ENCODE measurements at places on chromosomes 12 and 14.
A peak's percentile ranks its signal among the peaks of the same experiment; 100 is the strongest.

GRCh38 chr14:39615352-39615751 lies 183.1 kb upstream of the FBXO33 start:
- no peak for DNase-seq

GRCh38 chr14:105046891-105047282 lies 18.3 kb downstream of the GPR132 start:
- no peak for DNase-seq

DNA sequence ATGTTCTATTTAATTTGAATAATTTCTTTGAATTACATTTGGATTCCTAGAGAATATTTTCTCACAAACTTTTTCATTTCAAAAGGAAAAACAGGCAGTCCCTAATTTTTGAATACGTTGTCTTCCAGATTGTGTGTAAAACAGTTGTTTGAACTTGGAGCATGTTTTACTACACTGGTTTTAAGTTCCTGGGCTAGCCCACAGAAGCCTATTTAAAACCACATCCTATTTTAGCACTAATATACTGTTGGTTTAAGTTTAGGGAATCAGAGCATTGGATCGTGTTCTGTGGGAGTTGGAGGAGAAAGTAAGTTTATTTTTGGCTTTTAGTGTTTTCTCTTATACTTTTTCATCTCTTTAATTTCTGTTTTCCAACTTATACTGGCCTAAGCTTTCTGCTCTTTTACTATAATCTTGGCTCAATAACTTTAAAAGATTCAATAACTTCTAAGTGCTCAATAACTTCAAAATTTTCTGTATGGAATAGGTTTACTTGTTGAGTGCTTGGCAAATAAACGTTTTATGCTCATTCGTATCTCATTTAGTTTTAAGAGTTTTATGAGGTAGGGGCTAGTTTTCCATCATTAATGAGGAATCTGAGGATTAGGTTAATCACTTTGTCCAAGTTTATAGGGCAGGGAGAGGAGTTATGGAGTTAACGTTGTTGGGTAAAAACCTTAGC lies 14.9 kb downstream of the LEMD3 start:
- no peak for DNase-seq

- DNase-seq, result no peak
These were observed 4.1 kb downstream of the BHLHE41 start for GRCh38 chr12:26120561-26121274.

GRCh38 chr12:93805736-93806141 lies 128.6 kb downstream of the CRADD start:
- DNase-seq, result no peak

- DNase-seq, result no peak
These were observed 62.6 kb downstream of the SLC38A4 start for GRCh38 chr12:46763230-46763629.

GRCh38 chr12:64219145-64219544 lies 3.0 kb downstream of the KICS2 start:
- peak; percentile 59 for DNase-seq

DNA sequence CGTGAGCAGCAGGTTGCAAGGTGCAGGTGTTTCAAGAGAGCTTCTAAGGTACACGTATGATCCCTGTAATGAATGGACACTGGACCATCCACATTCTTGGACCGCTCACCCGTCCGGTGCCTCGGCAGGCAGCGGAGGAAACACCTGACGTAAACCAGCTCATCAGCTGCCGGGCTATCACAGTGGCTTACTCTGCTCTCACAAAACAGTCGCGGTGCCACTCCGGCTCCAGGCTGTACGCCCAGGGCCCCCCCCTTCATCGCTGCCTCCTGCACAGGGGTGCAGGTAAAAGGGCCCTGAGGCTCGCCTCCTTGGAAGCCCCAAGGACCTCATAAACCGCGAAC lies 436 bp downstream of the VPS33A start:
- DNase-seq, result peak; percentile 51

GRCh38 chr12:125852116-125852515 lies 786.9 kb downstream of the AACS start:
- DNase-seq, result no peak

- no peak for DNase-seq
These were observed 29.1 kb downstream of the PLEKHG3 start for GRCh38 chr14:64733321-64733720.

GRCh38 chr14:79831195-79831892 lies 380.0 kb downstream of the DIO2 start:
- no peak for DNase-seq

DNA sequence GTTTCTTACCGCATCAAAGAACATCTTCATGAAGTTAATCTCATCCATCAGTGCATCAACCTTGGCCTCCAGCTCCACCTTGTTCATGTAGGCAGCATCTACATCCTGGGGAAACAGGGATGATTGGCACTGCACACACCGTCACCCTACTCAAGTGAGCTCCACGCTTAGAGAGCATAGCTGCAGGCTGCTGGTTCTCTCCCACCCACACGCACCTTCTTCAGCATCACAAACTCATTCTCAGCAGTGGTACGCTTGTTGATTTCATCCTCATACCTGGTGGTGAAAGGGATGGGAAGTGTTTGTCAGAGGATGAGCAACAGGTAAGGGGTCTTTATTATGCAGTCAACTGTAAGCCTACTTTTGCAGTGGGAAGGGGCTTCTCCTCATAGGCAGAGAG lies 2.3 kb downstream of the KRT5 start:
- no peak for DNase-seq

DNA sequence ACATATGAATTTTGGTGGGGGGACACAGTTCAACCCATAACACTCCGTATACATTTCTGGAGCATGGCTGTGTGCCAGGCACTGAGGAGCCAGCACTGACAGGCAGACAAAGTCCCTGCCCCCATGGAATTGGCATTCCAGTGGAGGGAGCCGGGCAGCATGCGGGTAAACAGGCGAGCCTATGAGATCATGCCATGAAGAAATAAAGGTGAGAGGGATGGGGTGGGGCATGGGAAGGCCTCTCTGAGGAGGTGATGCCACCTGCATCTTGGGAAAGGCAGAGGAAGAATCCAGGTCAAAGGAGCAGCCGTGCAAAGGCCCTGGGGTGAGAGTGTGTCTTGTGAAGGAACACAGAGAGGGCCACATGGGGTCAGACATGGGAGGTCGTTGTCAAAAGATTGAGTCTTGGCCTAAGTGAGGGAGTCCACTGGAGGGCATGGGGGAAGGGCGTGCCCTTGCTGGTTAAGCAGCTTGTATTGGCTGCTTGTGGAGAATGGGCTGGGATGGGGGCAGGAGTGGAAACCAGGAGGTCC lies 3.6 kb downstream of the OTUB2 start:
- DNase-seq, result no peak

DNA sequence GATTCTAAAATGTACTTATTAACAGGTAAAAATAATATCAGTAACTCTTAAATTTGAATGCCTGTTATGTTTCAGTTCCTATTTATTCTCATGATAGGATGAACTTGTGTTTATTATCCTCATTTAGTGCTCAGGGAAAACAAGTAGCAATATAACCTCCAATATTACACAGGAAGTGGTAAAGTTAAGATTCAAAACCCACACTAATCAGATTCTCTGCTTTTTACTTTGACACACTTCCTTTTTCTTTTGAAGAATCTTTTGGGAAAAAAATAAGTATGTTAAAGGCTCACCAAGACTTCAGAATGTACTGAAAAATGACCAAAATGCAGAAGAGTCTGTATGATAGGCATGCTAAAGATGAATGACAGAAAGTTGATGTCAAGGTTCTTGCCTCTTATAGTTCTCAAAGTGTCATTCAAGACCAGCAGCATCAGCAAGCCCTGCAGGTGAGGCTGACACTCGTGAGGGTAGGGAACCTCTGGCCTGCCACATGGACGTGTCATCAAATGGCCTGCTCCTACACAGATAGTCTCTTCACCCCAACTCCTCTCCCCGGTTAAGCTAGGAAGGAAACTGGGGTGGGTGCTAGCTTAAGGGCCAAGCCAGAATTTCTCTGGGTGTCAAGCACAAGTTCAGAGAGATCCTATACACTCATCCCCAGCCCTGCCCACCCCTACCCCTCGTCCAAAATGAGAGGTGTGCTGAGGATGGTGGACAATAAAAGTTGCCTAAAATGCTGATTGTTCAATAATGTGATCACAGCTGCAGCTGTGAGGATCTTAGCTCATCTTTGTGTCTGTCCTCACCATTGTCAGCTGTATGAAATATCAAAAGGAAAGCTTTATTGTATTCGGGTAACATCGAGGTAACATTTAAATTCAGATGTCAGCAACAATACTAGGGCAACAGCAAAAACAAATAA lies 6.3 kb downstream of the TBPL2 start:
- DNase-seq, result no peak

- no peak for DNase-seq
These were observed 303 bp downstream of the SAMD4A start for GRCh38 chr14:54567224-54567638.

- no peak for DNase-seq
These were observed 287.7 kb downstream of the BTG1 start for GRCh38 chr12:91857813-91858542.

DNA sequence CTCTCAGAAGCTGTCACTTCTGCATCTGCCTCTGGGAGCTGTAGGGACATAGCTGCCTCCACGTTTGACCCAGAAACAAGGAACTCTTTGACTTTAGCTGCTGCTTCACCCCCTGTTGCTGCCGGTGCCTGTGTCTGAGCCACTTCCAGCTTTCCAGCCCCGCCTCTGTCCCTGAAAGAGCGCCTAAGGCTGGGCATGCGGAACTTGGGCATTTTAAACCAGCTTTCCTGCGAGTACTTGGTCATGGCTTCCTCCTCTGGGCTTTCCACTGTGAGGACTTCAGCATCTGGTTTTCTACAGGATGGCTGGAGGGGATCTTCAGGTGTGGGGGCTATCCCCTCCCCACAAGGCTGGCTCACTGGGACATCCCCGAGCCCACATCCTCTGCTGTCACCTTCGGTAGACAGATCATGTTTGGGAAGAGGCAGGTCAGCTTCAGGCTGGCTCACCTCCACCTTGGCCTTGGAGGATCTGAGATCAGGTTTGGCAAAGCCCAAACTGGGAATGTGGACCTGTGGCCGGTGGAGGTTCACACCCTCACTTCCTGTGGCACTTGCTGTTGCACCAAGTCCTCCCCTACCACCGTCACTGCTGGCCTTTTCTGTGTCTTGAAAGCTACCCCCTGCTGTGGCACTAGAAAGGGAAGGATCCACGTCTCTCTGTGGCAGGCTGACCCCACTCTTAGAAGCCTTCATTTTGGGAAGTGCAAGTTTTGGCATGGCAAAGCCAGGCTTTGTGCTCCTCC lies 15.2 kb downstream of the PLD4 start:
- DNase-seq, result no peak

GRCh38 chr12:8913702-8914032 lies 642 bp upstream of the PHC1 start:
- peak; percentile 15 for DNase-seq

DNA sequence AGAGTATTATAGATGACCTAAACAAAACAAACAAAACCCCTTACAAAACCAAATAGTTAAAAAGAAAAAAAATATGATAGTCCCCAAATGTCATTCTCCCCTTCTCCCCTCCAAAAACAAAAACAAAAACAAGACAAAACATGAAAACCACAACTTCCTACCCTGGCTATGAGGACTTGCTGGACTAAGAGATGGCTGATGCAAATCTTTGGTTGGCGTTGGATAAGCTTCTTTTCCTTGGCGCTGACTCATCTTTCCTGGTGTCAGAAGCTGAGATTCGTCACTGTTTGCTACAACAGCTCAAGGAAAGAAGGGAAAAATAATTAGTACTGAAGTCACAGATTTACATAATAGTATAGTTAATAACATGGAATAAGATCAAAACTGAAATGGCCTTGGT lies 102.5 kb upstream of the BBS10 start:
- no peak for DNase-seq

DNA sequence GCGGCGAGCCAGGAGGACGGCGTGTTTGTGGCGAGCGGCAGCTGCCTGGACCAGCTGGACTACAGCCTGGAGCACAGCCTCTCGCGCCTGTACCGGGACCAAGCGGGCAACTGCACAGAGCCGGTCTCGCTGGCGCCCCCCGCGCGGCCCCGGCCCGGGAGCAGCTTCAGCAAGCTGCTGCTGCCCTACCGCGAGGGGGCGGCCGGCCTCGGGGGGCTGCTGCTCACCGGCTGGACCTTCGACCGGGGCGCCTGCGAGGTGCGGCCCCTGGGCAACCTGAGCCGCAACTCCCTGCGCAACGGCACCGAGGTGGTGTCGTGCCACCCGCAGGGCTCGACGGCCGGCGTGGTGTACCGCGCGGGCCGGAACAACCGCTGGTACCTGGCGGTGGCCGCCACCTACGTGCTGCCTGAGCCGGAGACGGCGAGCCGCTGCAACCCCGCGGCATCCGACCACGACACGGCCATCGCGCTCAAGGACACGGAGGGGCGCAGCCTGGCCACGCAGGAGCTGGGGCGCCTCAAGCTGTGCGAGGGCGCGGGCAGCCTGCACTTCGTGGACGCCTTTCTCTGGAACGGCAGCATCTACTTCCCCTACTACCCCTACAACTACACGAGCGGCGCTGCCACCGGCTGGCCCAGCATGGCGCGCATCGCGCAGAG lies 873 bp downstream of the PLXNC1 start:
- peak; percentile 60 for DNase-seq

- no peak for DNase-seq
These were observed 78.8 kb downstream of the KCNC2 start for GRCh38 chr12:75130811-75131210.

DNA sequence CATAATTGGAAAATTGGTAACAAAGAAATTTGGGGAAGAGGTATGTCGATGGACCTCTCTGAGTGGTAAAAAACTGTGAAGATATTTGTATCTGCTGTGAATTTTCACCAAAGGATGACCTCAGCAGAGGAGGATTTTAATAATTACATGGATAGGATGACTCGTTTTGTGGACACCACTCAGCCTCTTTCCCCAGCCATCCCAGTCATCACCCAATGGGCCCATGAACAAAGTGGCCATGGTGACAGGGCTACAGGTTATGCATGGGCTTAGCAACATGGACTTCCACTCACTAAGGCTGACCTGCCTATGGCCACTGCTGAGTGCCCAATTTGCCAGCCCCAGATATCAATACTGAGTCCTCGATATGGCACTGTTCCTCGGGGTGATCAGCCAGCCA lies 577.5 kb upstream of the FBXO33 start:
- DNase-seq, result no peak

- no peak for DNase-seq
These were observed 24.1 kb downstream of the ANKRD13A start for GRCh38 chr12:110023059-110023980.

GRCh38 chr14:38261620-38262019 lies 5.7 kb upstream of the CLEC14A start:
- peak; percentile 15 for DNase-seq

DNA sequence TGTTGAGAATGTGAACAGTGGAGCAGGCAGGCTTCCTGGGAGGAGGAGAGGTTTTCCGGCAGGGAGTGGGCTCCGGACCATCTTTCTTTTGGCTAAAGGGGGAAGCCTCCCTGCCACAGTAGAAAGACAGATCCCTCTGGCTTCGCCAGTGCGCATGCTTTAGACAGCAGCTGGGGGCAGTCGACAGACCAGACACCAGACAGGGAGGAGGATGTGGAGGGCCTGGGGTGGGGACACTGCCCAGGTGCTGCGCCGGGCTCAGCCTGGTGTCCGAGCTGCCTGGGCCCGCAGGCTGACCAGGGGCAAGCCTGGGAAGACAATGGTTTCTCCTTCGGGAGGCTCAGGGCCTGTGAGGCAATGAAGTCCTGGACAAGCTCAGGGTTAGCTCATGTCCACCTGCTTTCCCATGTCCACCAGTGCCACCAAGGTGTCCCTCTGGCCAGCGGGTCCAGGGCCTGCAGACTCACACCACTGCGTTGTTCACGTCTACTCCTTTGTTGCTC lies 67.3 kb downstream of the PRIMA1 start:
- no peak for DNase-seq

GRCh38 chr14:60266021-60266937 lies 17.3 kb downstream of the PPM1A start:
- DNase-seq, result peak; percentile 61

GRCh38 chr12:28583701-28584261 lies 393.5 kb downstream of the CCDC91 start:
- peak; percentile 87 for DNase-seq

GRCh38 chr14:22334275-22334577 lies 254.8 kb downstream of the DAD1 start:
- DNase-seq, result no peak
